ENCODE measurements at places on chromosomes 4 and X. TPM values are rescaled to one million over a fixed set of nuclear protein-coding genes. Genes with fewer than 3 reads are reported as not detected.

- no peak for DNase-seq
These were observed 552.4 kb upstream of the MAGEB2 start for GRCh38 chrX:29662759-29663503.

- no peak for DNase-seq
These were observed 28.6 kb downstream of the RNF175 start for GRCh38 chr4:153731239-153731638.

DNA sequence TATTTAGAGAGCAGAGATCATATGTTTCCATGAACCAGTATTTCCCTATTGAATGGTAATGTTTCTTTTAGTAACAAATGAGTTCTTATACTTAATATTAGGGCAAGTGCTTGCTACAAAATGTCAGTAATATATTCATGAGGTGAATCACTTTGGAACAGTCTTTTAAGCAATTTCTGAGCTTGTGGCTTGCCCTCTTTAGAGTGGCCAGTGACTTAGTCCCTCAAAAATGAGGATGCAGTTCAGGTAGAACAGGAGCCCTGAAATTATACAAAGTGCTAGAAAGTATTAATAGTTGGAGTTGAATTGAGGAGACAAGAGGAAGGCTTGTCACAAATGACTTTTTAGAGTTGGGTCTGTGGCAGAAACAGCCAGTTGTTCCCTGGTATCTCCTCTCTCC lies 53.4 kb upstream of the PITX2 start:
- no peak for DNase-seq

DNA sequence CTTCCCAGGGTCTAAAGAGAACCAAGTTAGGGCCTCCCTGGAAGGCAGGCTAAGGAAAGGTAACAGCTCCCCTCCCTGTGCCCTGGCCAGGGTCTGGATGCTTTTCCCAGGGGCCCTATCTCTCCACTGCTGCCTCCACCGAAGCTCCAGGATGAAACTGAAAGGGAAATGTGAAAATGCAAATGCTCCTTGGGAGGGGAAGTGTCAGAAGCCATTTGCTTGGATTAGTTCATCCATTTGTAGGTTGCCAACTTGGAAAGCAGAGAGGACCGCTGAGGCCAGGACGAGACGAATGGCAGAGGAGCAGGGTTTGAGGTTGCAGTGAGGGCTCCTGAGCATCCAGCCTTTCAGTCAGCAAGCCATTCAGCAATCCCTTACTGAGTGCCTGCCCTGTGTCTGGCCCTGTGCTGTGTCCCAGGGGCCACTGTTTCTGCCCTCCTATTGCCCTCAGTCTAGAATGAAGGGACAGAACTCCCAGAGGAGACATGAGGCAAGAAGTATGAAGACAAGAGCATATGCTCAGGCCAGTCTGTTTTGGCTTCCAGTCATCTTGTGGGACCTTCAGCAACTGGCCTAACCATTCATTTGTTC lies 45.9 kb upstream of the PGRMC1 start:
- no peak for DNase-seq

DNA sequence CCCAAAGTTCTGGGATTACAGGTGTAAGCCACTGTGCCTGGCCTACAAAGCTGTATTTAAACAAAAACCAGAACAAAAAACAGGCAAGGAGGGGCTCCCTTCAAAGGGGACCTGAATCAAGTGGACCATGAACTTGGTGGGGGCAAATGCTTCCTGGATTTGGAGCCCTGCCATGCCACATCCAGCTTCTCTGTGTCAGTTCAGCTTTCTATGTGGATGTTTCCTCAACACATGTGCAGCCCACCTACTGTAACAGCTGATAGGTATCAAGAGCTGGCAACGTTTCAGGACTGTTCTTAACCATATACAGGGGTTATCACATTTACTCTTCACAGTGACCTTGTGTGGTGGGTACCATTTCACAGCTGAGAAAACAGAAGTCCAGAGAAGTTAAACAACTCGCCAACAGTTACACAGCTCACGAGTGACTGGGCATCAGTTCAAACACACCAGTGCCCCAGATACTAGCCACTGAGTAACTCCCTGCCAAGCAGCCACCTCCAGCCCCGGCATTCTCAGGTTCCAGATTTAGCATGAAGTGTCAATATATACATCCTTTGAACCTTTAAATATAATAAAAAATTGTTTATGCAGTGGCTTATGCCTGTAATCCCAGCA lies 7.5 kb downstream of the GPR143 start:
- no peak for DNase-seq

GRCh38 chrX:45472968-45473367 lies 272.3 kb upstream of the DIPK2B start:
- no peak for DNase-seq

- DNase-seq: no peak
These were observed 45.1 kb downstream of the OCRL start for GRCh38 chrX:129585167-129585566.

Gene PCDH7
- total RNA-seq: 5.1 TPM

Gene GTPBP6
- total RNA-seq: 39.3 TPM
